HAP-1 (cell line): ENCODE measurements at places on chromosomes 6 and 20.

DNA sequence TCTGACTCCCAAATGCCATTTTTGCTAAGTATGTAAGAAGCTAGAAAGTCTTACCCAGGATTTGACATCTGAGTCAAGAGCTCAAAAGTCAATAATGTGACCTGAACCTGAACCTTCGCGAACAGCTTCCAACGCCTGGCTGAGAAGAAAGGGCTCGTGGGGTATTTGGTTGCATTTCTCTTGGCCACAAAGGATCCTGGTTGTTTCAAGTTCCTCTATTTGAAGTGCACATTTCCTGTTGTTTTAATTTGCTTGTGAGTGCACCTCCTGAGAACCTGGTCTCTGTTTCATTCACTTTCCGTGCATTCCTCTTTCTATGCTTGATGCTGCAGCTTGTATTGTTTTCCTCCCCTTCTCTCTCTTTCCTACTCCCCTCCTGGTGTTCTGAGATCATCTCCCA, 212.5 kb downstream of the FOXA2 start:
- DNase-seq: no peak

GRCh38 chr6:136791296-136792094, 782 bp downstream of the MAP3K5 start:
- peak; percentile 72 for DNase-seq

DNA sequence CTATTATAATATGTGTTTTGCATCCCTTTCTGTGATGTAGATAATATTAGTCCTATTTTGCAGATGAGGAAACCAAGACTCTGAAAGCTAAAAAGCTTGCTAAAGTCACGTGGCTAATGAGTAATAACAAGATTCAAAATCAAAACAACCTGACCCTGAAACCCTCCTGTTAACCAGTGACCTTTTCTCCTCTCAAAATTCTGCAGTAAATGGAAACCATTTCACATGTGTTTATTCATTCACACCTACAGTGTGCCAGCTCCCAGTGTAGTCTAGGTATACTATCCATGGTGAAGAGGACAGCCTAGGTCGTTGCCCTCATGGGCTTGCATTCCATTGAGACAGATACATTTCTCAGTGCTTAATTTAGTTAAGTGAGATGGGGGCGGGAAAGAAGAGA, 30.6 kb upstream of the PHACTR2 start:
- DNase-seq: no peak

DNA sequence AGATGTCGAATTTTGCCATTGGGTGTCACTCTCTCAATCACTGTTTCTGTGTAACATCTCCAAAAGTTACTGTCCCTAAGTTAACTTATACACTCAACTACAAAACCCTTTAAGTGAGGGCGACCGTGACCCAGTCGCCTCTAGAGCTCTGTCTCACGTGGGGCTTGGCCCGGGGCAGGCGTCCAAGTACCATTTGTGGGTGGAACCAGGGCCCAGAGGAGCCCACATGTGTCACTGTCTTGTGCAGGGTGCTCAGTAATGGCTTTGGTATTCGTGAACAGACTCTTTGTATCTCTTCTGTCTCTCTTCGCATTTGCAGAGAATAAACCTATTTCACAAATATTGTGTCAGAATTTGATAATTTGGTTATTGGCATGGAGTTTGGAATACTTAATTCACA, 109.9 kb upstream of the THBS2 start:
- no peak for DNase-seq

DNA sequence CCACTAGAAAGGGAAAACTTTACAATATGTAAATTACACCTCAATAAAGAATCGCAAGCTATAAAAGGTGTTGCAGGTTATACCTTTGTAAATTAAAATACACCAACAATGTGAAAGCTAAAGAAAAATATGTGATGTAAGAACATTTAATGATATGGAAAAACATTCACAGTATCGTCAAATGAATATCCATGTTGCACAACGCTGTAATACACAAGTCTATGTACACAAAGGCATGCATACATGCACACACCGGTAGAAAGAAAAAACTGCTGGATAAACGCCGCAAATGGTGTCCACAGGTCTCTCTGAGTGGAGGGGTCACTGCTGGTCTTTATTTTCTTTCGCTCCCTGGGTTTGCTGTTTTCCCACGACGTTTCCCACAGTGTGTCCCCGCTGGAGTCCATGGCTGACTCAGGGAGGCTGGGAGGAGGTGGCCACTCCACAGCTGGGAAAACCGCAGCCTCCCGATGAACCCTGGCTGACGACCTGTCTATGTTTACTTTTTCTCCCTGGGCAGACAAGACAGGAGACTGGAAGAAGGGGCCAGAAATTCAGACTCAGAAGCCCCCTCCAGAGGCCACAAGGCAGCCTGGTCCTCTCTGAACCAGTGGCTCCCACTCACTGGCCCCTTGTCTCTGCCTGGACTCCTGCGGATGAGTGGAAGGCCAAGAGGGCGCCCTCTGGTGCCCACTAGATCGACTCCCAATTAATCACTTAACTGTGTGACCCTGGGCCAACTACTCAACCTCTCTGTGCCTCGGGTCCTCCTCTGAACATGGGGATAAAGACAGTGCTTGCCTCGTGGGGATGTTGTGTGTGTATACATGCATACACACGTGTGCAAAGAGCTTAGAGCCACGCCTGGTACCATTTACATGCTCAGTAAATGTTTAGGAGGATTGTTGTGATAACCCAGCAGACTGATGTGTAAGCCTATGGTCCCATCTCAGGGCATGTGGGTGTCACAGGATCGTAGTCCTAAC, 12.8 kb upstream of the BPI start:
- DNase-seq: no peak

- DNase-seq: no peak
Measured at GRCh38 chr6:122861594-122861993, 72.5 kb downstream of the SMPDL3A start.

DNA sequence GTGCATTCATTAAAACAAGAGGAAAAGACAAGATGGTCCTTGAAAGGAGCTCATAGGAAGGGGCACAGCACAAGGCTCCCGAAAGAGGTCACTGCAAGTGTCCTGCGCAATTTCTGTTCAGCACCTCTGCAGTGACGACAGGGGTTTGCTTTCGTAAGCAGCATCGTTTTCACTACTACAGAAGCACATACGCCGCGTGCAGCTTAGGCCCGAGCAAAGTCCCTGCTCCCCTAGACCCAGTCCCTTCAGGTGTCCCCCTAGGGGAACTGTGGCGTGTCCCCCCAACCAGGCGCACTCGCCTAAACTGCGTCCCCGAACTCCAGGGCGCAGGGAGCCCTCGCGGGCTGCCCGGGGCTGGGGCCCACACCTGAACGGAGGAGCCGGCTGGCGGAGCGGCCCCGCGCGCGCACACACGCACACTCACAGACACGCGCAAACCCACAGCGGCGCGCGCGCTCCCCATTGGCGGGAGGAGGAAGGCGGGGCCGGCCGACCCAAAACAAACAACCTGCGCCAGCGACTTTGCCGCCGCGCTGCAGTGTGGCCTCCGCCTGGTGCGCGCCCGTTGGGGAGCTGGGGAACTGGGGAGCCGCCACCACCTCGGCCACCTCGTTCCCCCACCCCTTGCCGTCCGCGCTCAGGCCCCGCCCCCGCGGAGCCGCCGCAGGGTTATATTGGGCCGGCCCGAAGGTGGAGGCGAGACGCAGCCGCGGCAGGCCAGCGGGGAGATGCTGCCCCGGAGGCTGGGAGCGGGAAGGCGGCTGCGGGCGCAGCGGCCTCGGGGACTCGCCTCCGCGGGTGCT, at the start of gene FOXQ1:
Gene FOXQ1, plus strand, starts transcription at position 699 of the 803 bp plus-strand sequence. CDS start 607 bp downstream, outside the sequence.
- no peak for DNase-seq

- DNase-seq: peak; percentile 51
Measured at GRCh38 chr6:126804332-126805064, 314.0 kb upstream of the RSPO3 start.

DNA sequence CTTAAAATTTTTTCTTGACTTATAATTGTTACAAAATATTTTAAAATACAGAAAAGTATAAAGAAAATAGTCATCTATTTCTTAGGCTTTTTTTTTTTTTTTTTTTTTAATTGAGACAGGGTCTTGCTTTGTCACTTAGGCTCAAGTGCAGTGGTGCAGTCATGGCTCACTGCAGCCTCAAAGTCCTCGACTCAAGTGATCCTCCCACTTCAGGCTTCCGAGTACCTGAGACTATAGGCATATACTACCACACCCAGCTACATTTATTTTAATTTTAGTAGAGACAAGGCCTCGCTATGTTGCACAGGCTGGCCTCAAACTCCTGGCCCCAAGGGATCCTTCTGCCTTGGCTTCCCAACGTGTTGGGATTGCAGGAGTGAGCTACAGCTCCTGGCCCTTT, 5.3 kb upstream of the ACAT2 start:
- no peak for DNase-seq
